ENCODE measurements at places on chromosomes 12 and 14.

DNA sequence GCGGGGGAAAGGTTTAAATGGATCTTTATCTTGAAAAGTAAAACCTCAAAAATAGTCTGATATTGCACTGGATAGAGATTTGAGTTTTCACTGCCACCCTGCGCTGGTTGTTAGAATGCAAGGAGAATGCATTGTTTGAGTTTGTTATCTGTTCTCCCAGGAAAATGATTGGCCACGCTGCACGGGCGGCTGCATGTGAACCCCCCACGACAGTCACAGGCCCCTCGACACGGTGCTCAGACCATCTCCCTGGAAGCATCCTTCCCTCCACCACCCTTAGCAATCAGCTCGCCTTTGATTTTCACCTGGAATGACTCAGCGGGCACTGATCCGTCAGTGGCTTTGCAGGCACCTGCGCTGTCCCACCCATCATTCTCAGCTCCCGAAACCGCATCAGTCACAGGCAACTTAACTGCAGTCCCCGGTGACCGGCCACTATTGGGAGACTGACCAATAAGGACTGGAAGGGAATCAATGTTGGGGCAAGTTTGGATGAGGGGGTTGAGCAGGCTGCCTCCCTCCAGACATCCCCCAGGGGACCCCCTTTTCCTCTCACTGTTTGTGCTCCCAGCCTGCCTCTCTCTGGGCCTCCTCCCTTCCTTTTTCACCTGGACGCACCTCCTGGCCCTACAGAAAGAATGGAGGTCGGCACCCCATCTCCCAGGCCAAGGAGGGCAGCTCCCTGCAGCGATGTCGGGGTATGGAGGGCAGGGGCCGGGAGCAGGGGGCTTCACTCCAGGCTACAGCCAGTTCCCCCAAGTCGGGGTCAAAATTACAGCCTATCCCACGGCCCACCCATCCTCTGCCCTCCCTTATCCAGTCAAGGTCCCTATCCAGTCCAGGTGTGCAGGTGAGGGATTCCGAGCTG, 28.5 kb upstream of the C14orf180 start:
- peak; percentile 1 for DNase-seq

GRCh38 chr12:48794870-48795269, 6.0 kb upstream of the ADCY6 start:
- no peak for DNase-seq

DNA sequence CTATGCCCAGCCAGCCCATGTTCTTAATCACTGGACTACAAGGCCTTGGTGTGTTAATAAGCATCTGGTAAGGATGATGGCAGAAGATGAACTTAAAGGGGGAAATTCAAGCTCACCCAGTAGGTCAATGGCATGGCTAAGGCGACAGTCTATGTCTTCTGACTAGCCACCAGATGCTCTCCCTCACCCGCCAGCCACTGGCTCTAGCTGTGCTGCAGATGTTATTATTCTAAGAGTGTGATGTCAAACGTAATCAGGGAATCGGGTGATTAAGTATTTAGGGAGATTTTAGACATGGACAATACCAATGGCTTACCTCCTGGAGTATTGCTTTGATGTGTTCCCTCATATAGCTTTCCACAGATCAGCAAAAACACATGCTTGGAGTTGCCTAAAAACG, 39.2 kb upstream of the MAX start:
- DNase-seq: no peak

DNA sequence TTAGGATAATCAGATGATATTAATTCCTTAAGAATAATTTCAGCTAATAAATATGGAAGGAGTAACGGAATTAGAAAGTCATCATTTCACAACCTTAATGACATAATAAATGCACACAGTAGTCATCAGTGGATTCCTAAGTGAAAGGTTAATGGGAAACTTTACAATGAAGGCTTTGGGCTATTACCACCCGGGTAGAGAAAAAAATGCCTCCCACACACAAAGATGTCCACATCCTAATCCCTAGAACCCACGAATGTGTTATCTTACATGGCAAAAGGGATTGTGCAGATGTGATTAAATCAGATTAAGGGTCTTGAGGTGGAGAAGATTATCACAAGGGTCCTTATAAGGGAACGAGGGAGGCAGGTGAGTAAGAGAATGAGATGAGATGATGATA, 5.6 kb downstream of the TMED10 start:
- DNase-seq: no peak

- no peak for DNase-seq
Observed at GRCh38 chr12:4323396-4323795, 2.4 kb downstream of the TIGAR start.

GRCh38 chr12:14171106-14171505, 189.7 kb upstream of the GRIN2B start:
- no peak for DNase-seq

DNA sequence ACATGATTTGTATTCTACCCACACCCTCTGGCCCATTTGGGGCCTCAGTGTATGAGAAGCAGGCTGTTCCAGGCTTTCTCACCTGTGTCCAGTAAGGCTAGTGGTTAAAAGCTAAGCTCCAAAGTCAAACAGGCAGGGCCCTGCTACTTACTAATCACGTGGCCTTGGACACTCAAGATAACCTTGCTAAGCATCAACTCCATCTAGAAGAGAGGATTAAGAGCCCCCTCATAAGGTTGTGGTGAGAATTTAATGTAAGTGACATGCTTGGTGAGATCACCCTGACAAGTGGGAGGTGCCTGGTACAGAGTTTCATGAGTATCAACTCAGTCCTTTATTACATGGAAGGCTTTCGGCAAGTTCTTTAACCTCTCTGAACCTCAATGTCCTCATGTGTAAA, 17.8 kb downstream of the ACSM4 start:
- no peak for DNase-seq

DNA sequence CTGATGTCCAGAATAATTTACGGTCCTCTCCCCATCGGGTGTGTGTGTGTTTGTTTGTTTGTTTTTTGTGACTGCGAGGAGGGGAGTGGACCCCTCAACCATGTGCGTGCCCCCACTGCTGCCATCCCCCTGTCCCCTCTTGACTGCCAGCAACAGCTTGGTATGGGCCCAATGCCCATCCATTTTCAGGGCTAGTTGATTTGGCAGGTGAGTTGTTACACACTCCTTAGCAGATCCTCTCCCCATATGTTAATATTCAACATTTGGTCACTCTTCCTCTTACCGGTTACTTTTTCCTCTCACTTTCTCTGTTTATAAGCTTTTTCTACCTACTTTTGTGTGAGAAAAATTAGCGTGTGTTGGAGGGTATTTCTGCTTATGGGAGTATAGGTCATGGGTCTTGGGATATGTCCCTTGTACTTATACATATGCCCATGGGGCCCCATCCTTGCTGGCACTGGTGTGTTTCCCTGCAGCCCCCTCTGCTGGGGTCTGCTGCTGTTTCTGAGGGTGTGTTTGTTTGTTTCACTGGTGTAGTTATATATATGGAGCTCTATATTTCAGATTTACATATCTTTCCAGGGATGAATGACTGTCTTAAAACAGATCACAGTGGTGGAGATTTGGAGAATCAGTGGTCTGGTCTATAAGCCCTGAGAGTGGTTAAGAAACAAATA, 33.8 kb downstream of the ZFHX2 start:
- no peak for DNase-seq

DNA sequence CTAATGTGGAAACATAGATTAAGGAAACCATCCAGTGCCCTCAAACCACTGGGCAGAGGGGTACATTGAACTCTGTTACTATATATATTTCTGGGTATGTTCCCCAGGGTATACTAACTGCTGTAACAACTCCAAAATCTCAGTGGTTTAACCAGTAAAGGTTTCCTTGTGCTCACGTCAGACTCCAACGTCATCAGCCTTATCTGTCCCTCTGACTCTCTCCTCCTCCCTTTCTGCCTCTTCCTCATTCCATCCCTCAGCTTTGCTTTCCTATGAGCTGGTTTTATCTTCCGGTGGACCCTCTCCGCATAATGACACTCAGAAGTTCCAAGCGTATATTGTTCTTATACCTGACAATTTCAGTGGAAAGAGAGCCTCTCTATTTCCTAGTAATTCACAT, 21.2 kb upstream of the SMCO2 start:
- DNase-seq: no peak

- DNase-seq: peak; percentile 27
Observed at GRCh38 chr12:49675137-49675536, 32.1 kb downstream of the FMNL3 start.

- no peak for DNase-seq
Observed at GRCh38 chr12:53173085-53173715, 7.3 kb upstream of the ZNF740 start.

- DNase-seq: no peak
Observed at GRCh38 chr14:22752422-22752821, 14.1 kb upstream of the OXA1L start.

DNA sequence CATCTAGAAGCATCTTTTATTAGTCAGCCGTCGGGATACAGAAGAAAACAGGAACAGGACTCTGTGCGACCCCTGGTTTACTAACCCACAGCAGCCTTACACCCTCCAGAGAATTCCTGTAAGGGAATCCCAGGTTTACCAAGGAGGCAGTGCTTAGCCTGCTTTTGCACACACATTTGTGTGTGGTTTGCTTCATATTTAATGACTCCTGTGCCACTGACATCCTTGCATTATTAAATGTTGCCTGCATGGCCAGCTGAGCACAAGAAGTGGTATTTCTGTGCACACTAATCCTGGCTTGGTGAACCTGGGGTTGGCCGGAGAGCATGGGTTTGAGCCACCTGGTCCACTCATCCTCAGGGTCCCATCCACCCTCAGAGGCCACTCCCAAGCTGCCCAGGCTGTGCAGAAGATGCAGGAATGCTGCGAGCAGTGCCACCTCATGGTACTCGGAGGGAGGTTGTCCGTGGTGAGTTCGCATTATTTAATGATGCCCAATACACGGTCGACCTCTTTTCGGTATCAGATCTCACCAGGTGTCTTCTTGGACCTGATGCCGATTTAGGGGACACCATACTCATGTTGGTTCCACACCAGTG, 152.4 kb upstream of the RTL1 start:
- no peak for DNase-seq

GRCh38 chr12:115155665-115156645, 472.0 kb upstream of the TBX3 start:
- no peak for DNase-seq

DNA sequence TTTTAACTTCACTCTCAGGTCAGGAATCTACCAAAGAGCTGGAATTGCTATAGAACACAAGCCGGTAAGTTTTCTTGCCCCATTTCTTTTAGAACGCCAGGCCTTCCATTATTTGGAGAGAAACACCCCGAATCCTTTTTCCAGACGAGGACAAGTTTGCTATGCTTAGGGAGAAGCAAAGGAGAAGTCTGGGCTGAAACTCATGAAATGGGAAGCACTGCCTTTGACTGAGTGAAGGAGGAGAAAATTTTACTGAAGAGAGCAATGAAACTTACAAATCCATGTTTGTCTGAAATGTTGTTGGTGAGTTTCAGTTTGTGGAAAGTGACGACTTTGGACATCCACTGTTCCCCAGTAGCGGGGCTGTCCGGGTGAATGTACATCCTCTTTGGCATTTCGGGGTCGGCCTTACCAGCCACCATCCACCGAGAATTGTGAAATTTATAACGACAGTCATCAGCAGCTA, 3.3 kb downstream of the TBX3 start:
- DNase-seq: no peak

- no peak for DNase-seq
Observed at GRCh38 chr14:38290601-38291188, 34.8 kb upstream of the CLEC14A start.

GRCh38 chr14:95442016-95442632, 74.3 kb downstream of the SYNE3 start:
- DNase-seq: no peak

- peak; percentile 63 for DNase-seq
Observed at GRCh38 chr14:43671716-43672485, 835.2 kb downstream of the FSCB start.

GRCh38 chr12:50932787-50933280, 19.5 kb upstream of the HIGD1C start:
- no peak for DNase-seq

DNA sequence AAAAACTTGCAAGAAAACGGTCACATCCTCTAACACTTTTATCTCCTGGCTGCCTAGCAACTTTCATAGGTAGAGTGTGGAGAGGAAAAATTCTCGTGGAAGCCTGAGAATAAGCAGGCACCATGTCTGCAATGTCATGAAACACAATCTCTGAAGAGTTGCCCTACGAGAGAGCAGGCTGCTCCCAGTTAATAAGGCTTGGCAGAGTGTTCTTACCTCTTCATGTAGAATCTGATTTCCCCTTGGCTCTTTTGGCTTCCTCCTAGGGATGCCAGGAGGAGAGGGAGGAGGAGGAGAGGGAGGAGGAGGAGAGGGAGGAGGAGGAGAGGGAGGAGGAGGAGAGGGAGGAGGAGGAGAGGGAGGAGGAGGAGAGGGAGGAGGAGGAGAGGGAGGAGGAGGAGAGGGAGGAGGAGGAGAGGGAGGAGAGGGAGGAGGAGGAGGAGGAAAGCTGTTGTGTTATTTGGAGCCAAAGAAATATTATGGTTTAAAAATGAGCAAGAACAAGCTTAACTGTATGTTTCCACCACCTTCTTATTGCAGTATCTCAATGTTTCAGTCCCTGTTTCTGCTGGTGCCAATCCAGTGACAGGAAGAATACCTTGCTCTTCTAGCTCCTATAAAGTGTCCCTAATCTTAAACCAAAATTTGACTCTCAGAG, 52.9 kb downstream of the EGLN3 start:
- no peak for DNase-seq

DNA sequence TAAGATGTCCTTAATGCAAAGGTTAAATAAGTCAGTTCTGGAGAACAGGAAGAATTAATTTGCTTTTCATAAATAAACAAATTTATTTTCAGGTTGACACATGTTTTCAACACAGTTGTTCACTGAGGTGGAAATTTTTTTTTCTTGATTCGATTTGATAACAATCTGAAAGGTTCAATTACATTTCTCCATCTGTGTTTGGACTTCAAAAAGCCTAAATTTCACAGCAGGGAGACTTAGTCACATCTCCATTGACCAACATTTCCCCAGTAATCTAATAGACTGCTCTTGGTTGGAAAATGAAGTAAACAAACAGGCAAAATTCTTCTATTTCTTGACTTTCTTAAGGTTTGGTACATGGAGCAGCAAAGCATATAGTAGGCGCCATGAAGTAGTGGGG, 134.9 kb upstream of the CPNE8 start:
- no peak for DNase-seq

- DNase-seq: no peak
Observed at GRCh38 chr12:71756054-71756690, 1.5 kb downstream of the RAB21 start.

- peak; percentile 13 for DNase-seq
Observed at GRCh38 chr12:10184261-10184843, 5.5 kb downstream of the TMEM52B start.

All from SJCRH30 (cell line).